H4 (cell line): ENCODE measurements at places on chromosomes 2 and 18. TPM values are rescaled to one million over a fixed set of nuclear protein-coding genes. Genes with fewer than 3 reads are reported as not detected.

The ARHGAP15 gene
- 0.15 TPM in 1 of 2 replicates, not detected in the other for total RNA-seq

DNA sequence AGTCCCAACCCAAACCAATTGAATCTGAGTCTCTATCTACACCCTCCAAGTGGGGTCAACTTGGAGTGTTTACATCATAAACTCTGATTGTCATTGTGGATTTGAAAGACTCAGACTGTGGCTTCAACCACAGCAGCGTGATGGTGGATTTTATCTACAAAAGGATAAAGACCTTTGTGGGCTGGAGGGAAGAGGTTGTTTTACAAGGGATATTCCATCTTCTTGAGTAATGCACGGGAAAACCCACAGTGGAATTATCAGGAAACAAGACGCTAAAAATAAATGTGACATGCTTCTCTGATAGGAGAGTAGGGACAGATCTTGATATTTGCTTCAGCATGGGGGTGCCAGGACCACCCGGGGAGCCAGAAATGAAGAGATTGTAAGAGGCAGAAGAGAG, 93.5 kb downstream of the LPIN1 start:
- DNase-seq: no peak

GRCh38 chr2:229090225-229090624, 180.9 kb downstream of the PID1 start:
- DNase-seq: peak; percentile 10

- DNase-seq: no peak
Measured at GRCh38 chr2:169673921-169674320, 20.3 kb downstream of the CFAP210 start.

The MYO7B gene
- total RNA-seq: 0.48 TPM in 1 of 2 replicates, not detected in the other
